ENCODE measurements at places on chromosomes 1 and 21.

GRCh38 chr1:199590708-199591107 is 436.8 kb upstream of the NR5A2 start:
- no peak for DNase-seq

- DNase-seq: peak; percentile 14
Measured at GRCh38 chr1:176949033-176949662, 215.4 kb downstream of the ASTN1 start.

GRCh38 chr1:246779561-246780175 is 55.5 kb downstream of the SCCPDH start:
- DNase-seq: no peak

- DNase-seq: no peak
Measured at GRCh38 chr1:60390593-60391282, 317.2 kb upstream of the C1orf87 start.

DNA sequence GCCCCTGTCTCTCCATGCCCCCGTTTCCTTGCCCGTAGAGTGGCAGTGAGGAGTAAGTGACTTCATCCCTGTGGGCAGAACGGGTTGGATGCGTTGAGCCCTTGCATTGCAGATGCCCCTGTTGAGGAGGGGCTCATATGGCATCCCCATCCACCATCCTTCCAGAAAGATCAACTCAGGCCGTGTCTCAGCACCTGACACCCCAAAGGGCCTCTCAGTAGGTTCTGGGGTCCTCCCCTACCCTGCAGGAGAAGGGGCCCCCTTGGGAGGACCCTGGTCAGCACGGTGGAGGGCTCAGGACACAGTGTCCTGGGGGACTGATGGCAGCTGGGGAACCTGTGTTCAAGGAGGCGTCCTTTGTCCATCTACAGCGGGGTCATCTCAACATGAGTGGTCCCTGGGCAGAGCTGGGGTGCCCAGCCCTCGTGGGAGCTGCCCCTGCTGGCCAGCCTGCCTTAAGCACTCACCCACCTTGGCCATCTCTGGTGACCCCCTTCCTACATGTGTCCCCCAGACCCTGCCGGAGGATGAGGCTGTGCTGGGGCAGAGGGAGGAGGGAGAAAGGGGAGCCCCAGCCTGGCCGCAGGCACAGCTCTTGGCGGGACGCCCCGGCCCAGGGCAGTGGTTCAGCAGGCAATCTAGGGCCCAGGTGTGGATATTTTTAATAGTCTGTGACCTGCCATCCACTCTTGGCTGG is 48.2 kb upstream of the ACTRT2 start:
- no peak for DNase-seq

- DNase-seq: no peak
Measured at GRCh38 chr1:227429447-227430359, 111.4 kb upstream of the CDC42BPA start.

DNA sequence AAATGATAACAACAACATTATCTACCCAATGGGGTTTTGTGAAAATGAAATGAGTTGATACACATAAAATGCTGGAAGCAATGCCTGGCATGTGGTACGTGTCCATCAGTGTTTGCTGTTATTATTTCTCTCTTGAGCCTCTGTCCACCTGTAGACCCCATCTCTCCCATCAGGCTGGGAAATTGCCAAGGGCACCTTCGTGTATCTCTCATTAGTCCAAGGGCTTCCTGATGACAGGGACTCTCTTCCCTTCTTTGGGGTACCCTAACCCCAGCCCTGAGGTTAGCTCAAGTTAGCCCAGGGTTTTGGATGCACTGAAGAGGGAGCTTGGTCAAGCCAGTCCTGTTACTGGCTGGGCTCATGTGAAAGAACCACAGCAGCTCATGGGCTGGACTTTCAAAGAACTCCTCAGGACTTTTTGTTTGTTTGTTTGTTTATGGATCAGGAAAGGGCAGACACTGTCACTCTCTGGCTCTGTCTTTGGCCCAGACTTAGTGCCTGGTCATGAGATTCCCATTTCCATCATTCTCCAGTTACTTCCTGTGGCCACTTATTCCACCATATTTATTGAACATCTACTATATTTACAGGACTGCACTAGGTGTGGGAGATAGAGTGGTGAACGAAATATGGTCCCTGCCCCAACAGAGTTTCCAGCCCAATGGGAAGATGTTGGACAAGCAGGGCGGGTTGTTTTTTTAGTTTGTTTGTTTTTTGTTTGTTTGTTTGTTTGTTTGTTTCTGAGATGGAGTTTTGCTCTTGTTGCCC is 57.4 kb downstream of the NAV1 start:
- no peak for DNase-seq

Data from dermis microvascular lymphatic vessel endothelial cell (primary cell).